ENCODE measurements at places on chromosomes 11 and 22. TPM values are rescaled to one million over a fixed set of nuclear protein-coding genes. Genes with fewer than 3 reads are reported as not detected.

CABP4 gene
- not detected for total RNA-seq

DNA sequence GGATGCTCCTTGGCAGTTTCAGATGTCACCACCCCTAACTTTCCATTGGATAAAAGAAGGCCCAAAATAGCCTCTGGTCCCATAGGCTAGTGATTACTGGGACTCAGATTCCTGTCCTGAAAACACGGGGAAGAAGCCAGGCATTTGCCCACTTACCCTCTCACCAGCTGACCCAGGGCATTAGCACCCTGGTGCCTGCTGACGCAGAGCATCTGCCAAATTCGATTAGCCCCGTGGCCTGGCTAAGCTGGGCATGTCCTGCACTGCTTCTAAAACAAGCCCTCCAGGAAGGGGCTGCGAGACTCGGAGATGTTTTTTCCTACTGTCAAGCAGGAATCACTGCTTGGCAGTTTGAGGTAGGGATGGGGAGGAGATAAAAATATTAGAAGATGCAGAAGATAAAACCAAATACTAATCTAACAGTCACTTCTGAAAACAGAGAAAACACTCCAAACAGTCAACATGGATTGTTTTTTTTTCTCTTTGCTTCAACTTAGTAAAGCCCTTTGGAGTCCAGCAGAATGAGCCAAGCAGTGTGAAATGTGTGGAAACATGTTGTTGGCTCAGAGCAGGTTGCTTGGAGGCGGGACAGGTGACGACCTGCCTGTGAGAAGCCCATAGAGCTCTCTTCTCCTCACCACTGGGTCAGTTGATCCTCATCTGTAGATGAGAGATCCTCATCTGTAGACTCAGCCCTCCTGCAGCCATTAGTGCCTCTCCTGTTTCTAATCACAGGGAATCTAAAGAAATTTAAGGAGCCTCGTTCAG lies 54.0 kb downstream of the BDNF start:
- no peak for DNase-seq

FAT3 gene
- 80.6 TPM for total RNA-seq

- no peak for DNase-seq
Observed at GRCh38 chr11:83455356-83455755, 169.2 kb upstream of the CCDC90B start.

THAP7 gene
- 17.8 TPM for total RNA-seq

- no peak for DNase-seq
Observed at GRCh38 chr11:69352715-69353319, 58.9 kb downstream of the MYEOV start.

DNA sequence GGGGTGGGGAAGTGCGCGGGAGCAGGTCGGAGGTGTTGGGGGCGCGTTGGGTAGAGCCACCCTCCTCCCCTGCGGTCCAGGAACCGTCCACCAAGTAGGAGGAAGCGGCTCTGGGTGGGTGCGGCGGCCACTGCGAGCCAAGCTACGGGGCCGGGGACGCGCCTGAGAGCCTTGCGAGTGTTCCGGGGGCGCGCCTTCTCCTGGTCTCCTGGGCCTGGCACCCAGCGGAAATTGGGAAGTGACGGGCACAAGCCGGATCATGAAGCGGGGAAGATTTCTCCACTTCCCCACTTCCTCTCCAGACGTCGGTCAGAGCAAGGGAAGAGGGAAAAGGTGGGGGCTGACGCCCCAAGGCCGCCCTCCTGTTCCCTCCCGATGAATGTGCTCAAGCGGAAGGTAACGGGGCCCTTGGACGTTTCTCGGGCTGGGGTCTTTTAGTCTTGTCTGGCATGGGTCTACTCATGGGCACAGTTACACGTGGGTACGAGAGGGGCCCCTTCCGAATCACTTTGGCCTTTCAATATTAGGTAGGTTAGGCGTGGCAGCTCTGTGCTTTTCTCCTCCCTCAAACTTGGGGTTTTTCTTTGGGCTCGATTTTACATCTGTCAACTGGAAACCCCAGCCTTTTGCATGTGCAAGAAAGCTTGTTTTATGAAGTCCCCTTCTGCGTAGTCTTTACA lies 865 bp downstream of the RBM14 start:
- DNase-seq: no peak

SIK2 gene
- 10.1 TPM for total RNA-seq

DNA sequence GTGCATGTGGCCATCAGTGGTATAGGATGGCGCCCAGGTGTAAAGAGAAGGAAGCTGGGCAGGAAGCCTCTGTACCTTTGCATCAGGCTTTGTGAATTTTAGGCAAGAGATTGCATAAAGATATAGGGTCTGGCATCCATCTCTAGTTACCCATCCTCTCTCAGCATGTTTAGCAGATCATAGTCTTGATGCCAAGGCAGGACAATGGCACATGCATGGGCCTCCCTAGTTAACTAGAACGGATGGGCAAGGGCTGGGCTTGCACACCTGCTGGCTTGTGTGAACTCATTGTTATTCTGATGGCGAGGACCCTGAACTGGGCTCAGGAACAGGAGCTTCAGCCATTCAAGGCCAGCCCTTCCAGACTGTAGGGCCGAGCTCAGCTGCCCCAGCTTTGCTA lies 229.2 kb upstream of the NCAM1 start:
- no peak for DNase-seq

- DNase-seq: no peak
Observed at GRCh38 chr11:102168481-102168880, 58.2 kb downstream of the YAP1 start.

DNA sequence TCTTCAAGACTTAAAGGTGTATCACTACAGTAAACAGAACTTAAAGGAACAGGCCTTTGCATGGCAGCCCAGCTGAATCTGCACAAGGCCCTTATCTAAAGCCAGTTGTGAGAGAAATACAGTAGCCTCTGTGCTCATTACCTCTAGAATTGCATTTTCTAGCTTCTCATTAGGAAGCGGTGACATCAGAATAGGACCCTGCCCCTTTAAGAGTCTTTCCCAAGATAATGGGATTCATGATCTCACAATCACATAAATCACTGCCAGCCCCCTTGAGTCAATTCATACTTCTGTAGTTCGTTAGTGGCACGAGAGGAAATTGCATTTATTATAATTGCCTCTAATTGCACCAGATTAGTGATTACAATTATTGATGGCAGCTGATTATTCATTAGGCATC lies 170.3 kb downstream of the NTM start:
- DNase-seq: no peak

DNA sequence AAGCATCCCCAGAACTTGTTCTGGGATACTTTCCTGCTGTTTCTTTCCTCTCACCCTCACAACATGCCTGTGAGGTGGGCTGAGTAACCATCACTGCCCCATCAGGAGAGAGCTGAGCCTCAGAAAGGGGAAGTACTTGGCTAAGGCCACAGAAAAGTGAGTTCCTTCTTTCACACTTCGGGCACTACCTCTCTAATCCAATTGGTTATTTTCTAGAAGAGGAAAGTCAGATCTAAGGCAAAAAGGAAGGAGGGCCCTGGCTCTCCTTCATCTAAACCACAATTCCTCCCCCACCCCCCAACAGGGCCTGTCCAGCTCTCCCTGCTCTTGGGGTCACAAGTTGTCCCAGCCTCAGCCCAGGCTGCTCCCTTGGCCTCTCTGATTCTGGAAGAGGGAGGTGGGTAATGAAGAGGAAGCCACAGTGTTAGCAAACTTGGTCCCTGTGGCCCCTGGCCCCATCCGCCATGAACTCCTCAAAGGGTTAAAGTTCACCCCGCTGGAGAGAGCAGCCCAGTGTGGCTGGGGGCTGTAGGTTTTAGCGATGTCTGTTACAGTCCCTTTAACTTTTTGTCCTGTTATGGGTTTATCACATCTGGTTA lies 34.0 kb downstream of the SLC22A12 start:
- DNase-seq: no peak

SYCE3 gene
- not detected for total RNA-seq

DNA sequence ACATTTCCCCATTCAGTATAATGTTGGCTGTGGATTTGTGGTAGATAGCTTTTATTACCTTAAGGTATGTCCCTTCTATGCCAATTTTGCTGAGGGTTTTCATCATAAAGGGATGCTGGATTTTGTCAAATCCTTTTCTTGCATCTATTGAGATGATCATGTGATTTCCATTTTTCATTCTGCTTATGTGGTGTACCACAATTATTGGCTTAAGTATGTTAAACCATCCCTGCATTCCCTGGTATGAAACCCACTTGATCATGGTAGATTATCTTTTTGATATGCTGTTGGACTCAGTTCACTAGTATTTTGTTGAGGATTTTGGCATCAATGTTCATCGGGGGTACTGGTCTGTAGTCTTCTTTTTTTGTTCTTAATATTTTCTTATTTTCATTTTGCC lies 44.7 kb upstream of the ARHGAP32 start:
- no peak for DNase-seq

Measured in glutamatergic neuron (in vitro differentiated cells).